Activated naive CD4-positive, alpha-beta T cell treated with anti-CD3 and anti-CD28 coated beads, Interleukin-2, amount 10 ng/mL, durations not matched to agents 7 days and 5 days (primary cell): ENCODE measurements at places on chromosomes 1 and 21.

GRCh38 chr1:44515416-44515815 is 110.4 kb downstream of the RNF220 start:
- peaks cover 14% of the 10 kb centered on the region for H3K4me1 ChIP-seq
- no peak for DNase-seq
- H3K27me3 ChIP-seq, result peaks cover 37% of the 10 kb centered on the region
- H3K27ac ChIP-seq, result no peak overlapping the region
- H3K4me3 ChIP-seq, result no peak overlapping the region

DNA sequence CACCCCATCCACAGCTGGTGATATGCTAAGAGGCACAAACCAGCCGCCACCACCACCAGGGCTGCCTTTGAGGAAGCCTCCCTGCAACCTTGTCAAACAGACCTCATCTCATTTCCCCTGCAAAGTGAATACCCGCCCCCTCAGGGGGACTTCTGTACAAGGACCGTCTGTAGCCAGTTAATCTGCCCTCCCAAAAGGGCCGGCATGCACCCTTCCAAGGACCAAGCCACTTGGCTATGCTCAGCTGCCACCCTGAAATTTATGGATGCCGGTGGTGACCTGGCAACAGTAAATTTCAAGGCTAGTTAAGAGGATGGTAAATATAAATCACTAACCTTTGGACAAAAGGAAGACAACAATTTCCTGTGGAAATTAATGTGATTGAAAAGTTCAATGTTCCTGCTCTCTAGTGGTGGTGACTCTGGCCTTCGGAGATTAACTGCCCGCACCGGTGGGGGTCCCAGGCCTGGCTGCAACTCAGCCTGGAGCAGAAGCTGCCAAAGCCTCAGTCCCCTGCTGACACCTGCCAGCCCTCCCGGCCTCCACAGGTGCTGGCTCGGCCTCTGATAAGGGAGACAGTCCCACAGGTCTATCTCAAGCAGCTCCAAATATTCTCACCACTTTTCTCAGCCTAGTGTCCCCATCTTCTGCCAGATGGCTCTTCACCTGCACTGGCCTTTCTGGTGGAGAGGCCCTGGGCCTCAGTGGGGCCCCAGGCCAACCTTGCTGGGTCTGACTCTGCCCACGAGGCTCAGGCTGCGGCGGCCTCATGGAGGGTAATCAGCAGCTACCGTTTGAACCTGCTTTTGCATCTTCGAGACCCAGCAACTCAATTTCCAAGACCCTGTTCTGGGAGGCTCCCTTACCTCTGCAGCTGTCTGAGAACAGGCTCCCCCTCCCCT is 12.2 kb downstream of the TMEM53 start:
- no peak for DNase-seq
- no peak overlapping the region for H3K4me3 ChIP-seq

- peaks cover 17% of the 10 kb centered on the region for H3K27me3 ChIP-seq
- H3K36me3 ChIP-seq, result no peaks in the 10 kb centered on the region
- peak; percentile 4 for DNase-seq
- H3K27ac ChIP-seq, result no peak overlapping the region
- no peaks in the 10 kb centered on the region for H3K4me1 ChIP-seq
These were observed 101.2 kb downstream of the GLIS1 start for GRCh38 chr1:53637511-53638359.

DNA sequence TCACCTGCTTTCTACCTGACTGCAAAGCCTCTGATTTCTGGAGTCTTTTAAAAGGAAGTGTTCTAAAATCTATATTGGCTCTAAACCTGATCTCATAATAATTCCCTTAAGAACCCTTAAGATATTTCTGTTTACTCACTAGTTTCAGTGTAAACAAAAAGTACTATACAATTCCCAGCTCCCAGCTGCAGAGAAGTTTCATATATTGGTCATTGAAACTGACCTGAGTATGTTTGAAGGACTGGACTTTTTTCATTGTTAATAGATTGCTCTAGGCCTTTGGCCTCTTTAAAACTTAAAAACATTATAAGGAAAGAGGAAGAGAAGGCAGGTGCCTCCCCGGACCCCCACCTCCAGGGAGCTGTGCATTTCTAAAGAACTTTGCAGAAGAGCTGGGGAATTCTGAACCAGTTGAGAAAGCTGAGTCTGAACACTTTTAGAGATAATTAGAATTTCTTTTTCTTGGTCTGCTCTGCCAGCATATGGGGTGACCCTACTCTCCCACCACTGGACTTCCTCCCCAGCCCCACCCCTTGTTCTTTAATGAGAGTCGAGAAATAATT is 23.7 kb downstream of the CLIC6 start:
- peaks cover 2% of the 10 kb centered on the region for H3K36me3 ChIP-seq
- no peak overlapping the region for H3K27ac ChIP-seq
- no peak overlapping the region for H3K4me3 ChIP-seq
- peaks cover 47% of the 10 kb centered on the region for H3K27me3 ChIP-seq
- DNase-seq, result no peak

DNA sequence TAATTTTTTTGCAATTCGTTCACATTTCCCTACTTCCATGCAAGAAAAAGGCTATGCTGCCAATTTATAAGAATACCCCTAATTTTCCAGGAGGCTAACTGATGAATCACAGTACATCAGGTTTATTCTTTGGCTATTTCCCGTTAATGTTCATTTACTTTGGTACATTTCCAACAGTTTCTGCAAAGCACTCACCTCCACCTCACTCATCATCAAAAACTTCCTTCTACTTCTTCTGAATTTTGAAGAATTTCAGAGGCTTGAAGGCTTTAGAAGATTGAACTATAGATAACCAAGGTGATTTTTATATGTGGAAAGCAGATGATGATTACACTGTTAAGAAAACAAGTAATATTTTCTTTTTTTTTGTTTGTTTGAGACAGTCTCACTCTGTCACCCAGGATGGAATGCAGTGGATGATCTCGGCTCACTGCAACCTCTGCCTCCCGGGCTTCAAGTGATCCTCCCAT is 60.5 kb upstream of the HP1BP3 start:
- H3K27me3 ChIP-seq, result no peaks in the 10 kb centered on the region
- DNase-seq, result no peak
- no peaks in the 10 kb centered on the region for H3K4me1 ChIP-seq
- peaks cover 12% of the 10 kb centered on the region for H3K36me3 ChIP-seq

DNA sequence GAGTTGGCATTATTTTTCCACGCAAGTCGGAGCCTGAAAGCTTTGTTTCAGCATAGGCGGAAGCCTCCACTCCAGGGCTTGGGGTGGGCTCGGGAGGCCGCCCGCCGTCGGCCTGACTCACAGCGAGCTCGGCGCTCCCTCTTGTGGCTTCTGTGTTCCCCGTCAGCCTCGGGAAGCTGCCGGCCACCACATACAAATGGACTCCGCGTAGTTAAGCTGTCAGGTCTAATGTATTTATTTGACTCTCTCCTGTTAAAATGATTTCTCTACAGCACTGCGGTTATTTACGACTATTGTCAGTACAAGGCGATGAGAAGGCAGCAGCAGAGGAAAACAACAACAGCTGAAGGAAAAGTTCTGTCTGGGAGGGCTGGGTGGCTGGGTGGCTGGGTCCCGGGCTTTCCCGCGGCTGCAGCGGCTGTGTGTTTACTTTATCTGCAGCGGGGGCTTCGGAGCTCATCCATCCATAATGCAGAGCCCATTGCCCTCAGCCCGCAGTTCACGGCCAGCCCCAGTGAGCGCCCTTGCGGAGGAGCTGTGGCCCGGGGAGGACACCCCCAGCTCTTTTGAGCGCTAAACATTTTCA is 375.7 kb upstream of the CAMK1G start:
- H3K27ac ChIP-seq, result no peak overlapping the region
- no peaks in the 10 kb centered on the region for H3K4me1 ChIP-seq
- H3K36me3 ChIP-seq, result no peaks in the 10 kb centered on the region

DNA sequence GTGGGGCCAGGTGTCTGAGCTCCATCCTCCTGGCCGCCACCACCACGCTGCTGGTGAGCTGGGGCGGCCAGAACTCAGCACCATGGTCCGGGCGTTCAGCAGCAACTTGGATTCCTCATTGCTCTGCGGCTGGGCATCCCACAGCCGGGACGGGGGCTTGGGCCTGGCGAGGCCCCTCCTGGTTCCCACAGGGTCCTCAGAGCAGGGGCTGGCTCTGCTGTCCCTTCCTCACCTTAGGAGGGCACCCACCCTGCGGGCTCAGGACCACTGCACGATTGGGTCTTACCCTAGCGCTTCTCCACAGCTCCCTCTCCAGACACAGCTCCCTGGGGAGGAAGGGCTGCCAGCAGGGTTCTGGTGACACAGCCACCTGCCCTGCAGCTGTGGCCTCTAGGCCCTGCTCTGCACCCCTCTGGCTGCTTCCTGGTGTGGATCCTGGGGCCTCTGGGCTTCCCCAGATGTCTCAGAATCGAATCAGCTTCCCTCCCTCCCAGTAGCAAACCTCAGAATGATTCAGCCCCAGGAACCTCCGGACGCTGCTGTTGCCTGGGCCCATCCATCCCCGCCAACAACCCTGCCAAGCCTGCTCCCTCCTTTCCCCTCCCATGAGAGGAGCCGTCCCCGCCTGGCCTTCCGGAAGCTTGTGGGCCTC is 25.0 kb downstream of the CRYAA start:
- H3K36me3 ChIP-seq, result peaks cover 3% of the 10 kb centered on the region
- no peak overlapping the region for H3K4me3 ChIP-seq
- DNase-seq, result no peak
- peaks cover 10% of the 10 kb centered on the region for H3K4me1 ChIP-seq

- peaks cover 36% of the 10 kb centered on the region for H3K4me1 ChIP-seq
- no peak for DNase-seq
- H3K27me3 ChIP-seq, result no peaks in the 10 kb centered on the region
- peaks cover 32% of the 10 kb centered on the region for H3K36me3 ChIP-seq
- H3K4me3 ChIP-seq, result no peak overlapping the region
These were observed 8.0 kb downstream of the STX6 start for GRCh38 chr1:181014477-181015250.

DNA sequence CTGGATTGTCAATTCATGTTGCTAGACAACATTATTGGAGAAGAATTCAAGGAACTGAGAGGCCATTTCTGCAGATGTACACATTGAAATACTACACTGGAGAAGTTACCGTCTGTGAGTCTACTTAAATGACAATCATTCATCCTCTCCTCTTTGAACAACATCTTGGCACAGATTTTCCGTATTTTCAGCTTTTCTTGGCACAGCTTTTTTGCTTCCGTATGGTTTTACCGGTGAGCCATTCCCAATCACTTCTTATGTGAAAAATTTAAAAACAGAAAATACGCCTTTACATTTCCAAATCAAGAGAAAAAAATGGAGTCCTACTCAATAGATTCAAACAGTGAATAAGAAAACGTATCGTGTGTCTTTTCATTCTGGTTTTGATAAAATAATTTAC is 1493.7 kb downstream of the AMY1C start:
- H3K4me1 ChIP-seq, result no peaks in the 10 kb centered on the region
- H3K27me3 ChIP-seq, result no peaks in the 10 kb centered on the region
- no peak overlapping the region for H3K4me3 ChIP-seq
- H3K36me3 ChIP-seq, result no peaks in the 10 kb centered on the region
- no peak for DNase-seq

- H3K27me3 ChIP-seq, result peaks cover 3% of the 10 kb centered on the region
- peaks cover 42% of the 10 kb centered on the region for H3K4me1 ChIP-seq
- no peak overlapping the region for H3K4me3 ChIP-seq
- H3K27ac ChIP-seq, result no peak overlapping the region
- H3K36me3 ChIP-seq, result peaks cover 14% of the 10 kb centered on the region
These were observed 1.4 kb upstream of the SLC19A2 start for GRCh38 chr1:169487133-169487532.

DNA sequence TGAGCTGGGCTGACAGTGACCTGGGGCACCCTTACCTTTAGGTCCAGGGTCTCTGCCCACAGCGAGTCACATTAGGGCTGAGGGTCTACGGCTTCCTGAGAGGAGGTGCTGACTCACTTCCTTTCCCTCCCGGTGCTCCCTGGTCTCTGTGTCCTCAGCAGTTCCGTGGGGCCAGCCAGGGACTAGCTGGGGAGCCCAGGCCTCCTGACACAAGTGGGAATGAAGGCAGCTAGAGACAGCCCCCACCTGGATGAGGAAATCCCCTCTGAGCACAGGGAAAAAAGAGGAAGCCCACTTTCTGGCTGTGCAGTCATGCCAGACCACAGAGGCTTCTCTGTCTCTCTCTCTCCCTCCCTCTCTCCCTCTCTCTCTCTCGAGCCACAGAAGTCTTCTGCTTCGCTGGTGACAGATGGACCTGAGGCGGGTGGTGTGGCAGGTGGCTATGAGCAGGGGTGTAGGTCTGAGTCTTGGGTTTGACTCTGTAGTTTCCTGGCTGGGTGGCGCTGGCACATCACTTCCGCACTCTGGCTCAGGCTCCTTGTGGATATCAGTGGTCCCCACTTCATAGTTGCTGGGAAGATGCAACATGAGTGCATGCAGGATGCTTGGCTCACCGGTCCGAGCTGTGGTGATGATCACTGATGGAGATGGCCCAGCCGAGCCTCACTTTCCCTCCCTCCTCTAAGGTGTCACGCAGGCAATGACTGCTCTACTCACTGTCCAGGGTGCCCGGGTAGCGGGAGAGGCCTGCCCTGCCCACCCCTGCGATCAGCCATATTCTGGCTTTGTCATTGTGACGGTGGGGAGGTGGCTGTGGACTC is 3.5 kb downstream of the SLC66A1 start:
- H3K4me3 ChIP-seq, result no peak overlapping the region
- H3K4me1 ChIP-seq, result peaks cover 42% of the 10 kb centered on the region
- H3K27me3 ChIP-seq, result no peaks in the 10 kb centered on the region

DNA sequence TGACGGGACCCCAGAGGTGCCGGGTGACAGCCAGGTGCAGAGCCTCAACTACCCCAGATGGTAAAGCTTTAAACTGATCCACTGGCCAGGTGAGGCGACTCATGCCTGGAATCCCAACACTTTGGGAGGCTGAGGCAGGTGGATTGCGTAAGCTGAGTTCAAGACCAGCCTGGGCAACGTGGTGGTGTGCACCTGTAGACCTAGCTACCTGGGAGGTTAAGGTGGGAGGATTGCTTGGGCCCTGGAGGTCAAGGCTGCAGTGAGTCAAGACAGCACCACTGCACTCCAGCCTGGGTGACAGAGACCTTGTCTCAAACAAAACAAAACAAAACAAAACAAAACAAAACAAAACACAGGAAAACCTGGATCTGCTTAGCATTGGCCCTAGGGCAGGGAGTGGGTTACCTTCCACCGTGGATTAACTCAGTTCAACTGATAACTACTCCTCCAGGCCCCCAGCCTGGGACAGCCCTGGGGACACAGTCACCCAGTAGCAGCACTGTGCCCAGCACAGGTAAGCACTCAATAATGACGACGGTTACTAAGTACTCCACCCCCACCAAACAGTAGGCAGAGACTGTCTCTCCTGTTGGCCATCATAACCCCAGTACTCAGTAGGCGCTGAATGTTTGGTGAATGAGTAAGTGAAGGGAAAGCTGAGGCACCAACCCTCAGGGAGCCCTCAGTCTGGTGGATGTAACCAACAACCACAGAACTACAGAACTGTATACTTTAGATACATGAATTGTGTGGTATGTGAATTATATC is 21.6 kb downstream of the SLC66A1 start:
- peaks cover 8% of the 10 kb centered on the region for H3K36me3 ChIP-seq
- no peaks in the 10 kb centered on the region for H3K27me3 ChIP-seq
- DNase-seq, result no peak
- H3K4me3 ChIP-seq, result no peak overlapping the region
- H3K4me1 ChIP-seq, result no peaks in the 10 kb centered on the region
- H3K27ac ChIP-seq, result no peak overlapping the region

GRCh38 chr1:167416506-167416905 is 101.8 kb downstream of the CD247 start:
- H3K27me3 ChIP-seq, result no peaks in the 10 kb centered on the region
- H3K4me3 ChIP-seq, result no peak overlapping the region
- no peak for DNase-seq
- H3K36me3 ChIP-seq, result peaks cover 43% of the 10 kb centered on the region
- H3K4me1 ChIP-seq, result peaks cover 6% of the 10 kb centered on the region
